ENCODE measurements at places on chromosomes 1 and 21.

GRCh38 chr1:82143108-82143833, 342.5 kb downstream of the ADGRL2 start:
- no peak for DNase-seq

DNA sequence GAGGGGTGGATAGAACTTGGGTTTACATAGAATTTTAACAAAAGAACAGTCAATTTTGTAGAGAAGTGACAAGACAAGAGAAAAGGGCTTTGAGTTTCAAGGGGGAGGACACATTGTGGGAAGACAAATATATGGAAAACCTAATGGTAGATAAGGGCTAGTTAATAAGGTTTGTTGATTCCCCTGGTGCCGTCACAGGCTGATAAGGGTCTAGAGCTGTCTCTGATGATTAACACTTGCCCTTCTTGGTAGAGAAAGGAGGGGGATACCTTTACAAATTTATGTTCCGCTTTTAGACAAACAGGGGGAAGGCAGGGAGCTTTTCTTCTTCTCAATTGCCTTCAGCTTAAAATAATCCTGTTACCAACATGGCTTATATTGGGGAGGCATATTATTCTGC, 124.3 kb downstream of the ETS2 start:
- DNase-seq: no peak

DNA sequence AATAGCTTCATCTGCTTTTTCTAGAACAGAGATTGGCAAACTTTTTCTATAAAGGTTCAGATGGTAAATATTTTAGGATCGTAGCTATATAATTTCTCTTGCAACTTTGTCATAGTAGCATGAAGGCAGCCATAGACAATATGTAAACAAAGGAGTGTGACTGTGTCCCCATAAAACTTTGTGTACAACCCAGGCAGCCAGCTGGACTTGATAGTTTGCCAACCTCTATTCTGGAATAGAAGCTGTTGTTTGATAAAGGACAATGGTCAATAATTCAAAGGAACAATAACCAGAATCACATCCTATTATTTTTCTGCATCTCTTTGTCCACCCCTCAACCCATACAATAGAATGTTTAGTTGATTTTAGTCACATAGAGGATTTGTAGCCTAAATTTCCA, 286.7 kb downstream of the LMX1A start:
- no peak for DNase-seq

DNA sequence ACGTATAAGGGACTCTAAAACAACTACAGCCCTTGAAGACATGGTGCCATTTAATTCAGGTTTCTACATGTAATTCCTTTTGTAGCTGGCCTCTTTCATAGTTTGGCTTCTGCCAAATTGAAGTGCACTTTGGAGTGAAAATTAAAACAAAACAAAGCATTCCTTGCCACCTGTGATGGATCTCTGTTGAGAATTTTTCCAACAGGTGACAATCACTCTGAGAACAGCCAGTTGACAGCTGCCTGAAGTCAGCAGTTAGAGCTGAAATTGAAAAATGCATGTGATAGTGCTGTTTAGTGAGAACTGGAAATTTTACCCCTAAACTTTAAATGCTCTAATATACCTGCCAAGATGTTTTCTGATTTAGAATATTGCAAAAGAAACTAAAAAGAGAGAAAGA, 134.5 kb downstream of the SNX7 start:
- no peak for DNase-seq

DNA sequence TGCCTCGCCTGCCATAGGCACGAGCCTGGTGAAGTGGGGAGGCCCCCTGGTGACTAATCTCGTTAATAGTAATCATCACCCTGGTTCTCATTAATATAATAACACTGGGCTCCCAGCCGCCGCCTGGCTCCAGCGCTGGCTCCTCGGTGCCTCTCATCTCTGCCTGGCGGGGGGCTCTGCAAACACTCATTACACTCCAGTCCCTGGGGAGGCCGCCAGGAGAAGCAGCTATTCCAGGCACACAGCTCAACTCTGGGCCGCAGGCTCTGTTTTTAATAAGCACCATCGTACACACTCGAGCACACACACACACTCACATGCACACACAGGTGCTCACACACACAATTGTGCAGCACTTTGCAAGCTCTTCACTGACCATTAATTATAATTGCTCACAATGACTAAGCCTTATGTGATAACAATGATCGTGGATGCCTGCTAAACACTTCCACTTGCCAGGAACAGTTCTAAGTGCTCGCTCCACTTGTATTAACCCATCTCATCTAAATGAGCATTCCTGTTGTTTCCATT, 52.2 kb downstream of the SDC3 start:
- peak; percentile 91 for DNase-seq

DNA sequence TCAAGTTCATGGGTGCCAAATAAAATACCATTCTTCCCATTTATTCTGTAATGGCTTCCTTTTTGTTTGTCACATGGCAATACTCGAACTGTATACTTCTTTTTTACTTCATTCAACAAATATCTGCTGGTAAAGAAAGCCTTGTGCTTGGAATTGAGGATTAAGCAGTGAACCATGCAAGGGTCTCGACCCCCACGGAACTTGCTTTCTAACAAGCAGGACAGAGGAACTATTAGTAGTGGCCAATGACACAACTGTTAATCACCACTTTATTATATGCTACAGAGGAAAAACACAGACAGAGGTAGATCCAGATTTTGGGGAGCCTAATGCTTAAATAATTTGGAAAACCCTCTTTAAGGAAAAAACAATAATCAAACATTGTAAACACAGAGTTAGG, 542.2 kb downstream of the DPYD start:
- DNase-seq: no peak

- DNase-seq: no peak
Measured at GRCh38 chr1:229297746-229298145, 26.8 kb downstream of the RAB4A start.

DNA sequence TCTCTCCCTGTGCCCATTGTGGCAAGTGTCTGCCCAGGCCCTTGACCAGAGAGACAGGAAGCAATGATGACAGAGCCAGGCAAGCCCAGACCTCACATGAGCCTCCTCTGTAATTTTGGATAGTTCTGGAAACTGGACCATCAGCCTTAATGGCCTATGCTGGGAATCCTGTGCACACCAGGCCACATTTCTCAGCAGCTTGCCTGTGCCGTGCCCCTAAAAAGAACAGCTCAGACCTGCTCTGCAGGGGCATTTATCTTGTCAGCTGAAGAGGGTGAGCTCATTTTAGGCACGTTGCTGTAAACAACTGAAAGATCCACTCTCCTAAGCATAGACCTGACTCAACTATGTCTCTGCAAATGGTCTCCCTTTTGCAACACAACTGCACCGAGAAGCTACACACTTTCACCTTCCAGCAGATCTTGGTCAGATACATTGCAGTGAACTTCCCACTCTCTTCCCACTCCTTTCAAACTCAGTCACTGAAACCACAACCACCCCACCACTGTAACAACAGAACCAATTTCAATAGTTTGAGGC, 53.5 kb upstream of the BACH1 start:
- DNase-seq: no peak

DNA sequence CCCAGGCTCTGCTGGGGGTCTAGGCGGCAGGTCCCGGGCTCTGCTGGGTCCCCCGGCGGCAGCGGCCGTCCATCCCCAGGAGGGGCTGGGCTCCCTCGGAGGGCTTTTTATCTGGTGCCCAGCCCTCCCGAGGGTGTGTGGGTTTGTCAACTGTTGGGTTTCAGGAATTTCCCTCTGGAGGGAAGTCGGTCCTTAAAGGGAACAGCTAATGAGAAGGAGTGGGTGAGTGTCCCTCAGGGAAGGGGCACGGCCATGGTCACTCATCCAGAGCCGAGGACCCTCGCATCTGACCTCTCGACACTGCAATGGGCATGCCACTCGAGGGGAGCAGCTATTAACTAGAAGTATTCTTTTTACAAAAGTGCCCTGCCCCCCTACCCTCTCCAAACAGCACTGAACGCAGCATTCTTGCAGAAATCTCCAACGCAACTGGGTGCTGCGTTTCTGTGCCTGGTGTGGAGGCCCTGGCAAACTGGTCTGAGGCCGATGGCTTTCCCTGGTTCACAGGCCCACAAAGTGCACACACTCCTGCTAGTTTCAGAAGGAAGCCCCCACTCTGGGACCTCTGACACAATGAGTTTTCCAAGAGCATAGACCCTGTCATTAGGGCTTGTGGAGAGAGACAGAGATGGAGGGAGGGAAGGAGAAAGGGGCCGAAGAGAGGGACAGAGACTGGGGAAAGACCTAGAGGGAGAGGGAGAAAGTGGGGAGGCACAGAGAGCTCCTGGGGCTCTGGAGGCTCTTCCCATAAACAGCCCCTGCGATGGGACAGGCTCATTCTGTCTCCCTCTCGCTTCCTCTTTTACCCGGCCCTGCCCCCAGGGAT, 1.0 kb upstream of the TSPEAR start:
- peak; percentile 18 for DNase-seq

GRCh38 chr1:36199934-36200741, 24.1 kb upstream of the THRAP3 start:
- DNase-seq: no peak

DNA sequence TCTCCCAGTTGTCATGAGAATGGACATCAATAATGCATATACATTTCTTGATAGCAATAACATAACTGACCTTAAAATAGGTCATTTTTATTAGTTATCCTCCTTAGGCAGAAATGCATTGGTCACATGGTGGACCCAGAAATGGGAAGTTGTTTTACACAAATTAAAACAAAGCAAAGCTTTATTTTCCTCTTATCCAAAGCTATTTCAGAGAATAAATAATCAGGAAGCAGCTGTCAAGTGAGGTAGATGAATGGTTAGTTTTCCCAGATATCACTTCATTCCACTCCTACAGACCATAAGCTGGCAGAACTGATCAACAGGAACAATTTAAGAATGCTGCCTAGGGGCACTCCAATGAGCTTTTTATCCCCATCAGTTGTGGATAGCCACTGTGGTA, 16.0 kb upstream of the OLIG1 start:
- no peak for DNase-seq

- no peak for DNase-seq
Measured at GRCh38 chr1:95852483-95853070, 618.6 kb downstream of the RWDD3 start.

DNA sequence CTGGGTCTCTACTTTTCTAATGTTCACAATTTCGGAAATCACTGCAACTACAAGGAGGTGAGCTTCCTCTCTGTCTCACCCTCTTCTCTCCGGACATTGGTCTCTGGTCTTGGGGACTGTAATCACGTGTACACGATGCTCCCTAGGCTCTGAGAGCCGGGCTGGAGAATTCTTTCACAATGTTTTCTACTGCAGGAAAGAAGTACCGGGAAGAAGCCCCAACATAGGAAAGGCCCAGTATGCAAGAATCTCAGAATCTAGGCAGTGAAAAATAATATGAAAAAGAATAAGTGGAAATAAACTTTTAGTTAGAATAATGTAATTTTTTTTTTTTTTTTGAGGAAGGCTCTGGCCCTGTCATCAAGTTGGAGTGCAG, 13.5 kb upstream of the HJV start:
- no peak for DNase-seq

DNA sequence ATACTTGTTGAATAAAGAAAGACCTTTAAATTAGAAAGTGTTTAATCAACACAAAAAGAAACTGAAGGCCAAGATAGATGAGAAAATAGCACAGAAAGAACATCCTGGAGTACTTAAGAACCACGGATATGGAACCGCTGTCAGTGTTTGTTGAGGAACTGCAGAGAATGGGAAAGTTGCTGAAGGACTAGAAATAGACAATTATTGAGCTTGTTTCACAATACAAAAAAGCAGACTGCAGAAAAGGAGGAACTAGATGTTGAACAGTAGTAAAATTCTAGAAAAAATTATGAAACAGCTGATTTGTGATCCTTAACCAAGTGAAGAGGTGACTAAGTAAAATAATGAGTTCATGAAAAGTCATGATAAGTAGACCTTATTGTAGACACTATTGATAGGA, 29.7 kb downstream of the MYSM1 start:
- no peak for DNase-seq

GRCh38 chr1:195791796-195792195, 816.4 kb downstream of the KCNT2 start:
- DNase-seq: no peak

- no peak for DNase-seq
Measured at GRCh38 chr1:59410457-59410856, 113.6 kb downstream of the FGGY start.

DNA sequence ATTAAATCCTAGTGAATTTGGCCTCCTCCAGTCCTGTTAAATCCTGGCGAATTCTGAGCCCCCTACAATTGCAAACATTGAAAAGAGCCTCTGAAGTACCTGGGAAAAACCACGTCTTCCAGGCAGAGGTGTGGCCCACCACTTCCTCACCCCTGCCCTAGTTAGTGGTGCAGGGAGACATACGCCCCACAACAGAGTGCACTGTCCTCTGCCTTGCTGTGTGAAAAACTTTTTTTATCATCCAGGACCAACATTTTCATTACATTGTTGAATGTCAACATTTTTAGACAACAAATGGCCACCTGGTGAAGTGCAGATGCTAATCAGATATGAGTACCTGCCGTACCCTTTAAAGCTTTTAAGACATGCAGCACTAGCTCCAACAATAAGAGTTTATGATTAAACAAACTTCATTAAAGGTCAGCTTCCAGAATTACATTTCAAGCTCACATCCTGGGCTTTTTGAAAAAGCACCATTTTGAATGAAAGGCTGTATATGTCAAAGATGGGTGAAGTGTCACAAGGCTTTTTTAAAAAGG, 13.6 kb upstream of the TMPRSS2 start:
- no peak for DNase-seq

GRCh38 chr1:9361630-9362260, 69.1 kb downstream of the SPSB1 start:
- no peak for DNase-seq

DNA sequence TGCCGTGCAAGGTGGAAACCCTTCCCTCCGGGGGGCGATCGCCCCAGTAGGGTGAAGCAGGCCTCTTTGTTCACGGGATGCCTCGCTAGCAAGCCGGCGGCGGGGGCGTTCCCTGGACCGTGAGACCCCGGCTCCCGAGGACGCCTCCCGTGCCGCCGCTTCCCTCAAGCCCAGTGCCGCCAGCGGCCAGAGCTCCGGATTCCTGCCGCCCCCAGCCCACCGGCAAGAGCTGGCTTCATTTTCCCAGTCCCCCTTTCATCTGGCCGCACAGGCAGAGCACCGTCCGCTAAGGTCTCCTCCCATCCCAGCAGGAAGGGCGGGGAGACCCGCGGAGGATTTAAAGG, 16.3 kb downstream of the IER5 start:
- DNase-seq: no peak

Data from D341Med (cell line).